ENCODE measurements at places on chromosomes 13 and 19.

DNA sequence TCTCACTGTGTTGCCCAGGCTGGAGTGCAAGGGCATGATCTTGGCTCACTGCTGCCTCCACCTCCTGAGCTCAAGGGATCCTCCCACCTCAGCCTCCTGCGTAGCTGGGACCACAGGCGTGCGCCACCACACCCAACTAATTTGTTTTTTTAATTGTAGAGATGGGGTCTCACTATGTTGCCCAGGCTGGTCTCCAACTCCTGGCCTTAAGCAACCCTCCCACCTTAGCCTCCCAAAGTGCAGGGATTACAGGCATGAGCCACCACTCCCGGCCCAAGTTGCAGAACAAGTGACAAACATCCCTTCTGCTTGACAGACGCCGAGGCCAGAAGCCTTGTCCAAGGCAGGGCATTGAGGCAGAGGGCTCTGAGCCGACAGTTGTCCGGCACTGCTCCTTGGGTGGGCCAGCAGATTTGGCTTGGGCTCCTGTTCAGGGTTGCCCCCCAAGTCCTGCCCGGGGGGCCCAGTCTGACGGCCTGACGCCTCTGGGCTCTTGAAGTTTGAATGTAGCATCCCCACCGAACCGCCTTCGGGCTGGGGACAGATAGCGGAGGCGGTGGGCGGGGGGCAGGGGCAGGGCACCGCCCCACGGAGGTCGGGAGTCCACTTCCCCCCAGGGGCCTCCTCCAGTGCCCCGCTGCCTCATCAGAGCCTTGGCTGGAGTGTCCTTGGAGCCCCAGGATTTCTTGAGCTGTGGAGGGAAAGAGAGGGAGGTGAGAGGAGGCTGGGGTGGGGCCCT is 5.7 kb upstream of the SPACA4 start:
- DNase-seq: no peak

DNA sequence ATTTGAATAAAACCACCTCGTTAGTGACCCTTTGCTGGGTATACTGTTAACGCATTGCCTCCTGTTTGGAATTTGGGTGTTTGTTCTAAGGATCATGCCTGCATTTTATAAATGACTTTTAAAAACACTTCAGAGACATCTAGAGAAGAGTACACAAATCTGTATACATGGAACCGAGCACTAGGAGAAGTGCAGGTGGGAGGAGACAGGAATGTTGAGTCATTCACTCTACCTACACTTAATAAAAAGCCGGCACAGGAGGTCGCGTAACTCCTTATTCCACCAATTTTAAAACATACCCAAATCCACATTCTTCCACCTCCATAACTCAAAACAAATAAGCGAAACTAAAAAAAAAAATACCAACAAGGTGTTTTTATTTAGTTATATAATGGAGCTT is 48.6 kb downstream of the FGF9 start:
- no peak for DNase-seq

- DNase-seq: no peak
Measured at GRCh38 chr19:271856-272255, 19.3 kb downstream of the PLPP2 start.

DNA sequence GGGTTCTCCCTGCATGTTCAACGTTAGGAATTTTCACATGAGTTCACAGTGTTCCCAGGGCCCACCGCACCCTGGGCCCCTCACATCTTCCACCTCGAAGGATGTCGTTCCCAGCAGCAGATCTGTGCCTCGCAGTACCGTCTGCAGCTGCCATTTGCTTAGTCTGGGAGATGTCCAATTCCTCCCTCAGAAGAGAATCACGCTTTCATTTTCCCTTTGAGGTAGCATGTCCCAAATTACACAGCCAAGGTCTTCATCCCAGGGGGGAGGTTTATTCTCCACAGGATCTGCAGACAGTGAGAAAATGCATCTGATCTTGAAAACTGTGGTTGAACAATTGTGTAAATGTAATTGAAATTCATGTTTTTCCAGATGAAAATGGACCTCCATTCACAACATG is 150.2 kb downstream of the DCT start:
- DNase-seq: no peak
